ENCODE measurements at places on chromosomes 7 and 10.

DNA sequence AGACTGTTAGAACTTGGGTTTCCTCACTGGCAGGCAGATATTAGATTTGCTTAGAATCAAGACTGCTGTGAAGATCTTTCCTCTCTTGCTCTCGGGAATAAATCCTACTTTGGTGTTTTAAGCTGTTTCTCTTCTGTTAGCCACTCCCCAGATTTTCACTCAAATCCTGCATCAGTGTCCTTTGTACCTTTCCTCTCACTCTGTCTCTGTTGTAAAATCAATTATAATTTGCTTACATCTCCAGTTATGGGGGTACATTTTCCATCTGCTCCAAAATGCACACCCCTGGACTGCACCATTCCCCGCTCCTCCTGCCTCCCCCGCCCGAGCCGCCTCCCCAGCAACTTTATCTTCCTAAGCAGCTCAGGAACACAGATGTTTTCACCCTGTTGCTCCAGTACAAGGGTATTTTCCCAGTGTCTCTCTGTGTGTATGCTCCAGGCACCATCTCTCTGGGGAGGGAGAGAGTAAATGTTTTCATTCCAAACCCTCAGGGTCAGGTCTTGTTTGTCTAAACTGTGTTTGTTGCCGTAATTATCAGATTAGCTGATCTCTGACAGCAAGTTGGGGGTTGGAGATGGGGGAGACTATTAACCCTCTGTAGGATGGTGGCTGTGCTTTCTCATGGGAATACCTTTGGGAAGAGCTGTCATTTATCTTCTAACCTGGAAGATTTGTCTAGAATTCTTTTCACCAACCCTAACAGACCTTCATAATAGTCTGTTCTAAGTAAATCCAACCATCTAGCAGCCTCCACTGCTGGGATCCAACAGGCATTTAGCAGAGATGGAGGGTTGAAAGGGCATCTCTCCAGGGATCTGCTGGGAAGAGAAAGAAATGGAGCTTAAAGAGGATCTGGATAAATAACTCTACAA is 20.4 kb upstream of the GOT1 start:
- no peak for DNase-seq

- DNase-seq: no peak
Measured at GRCh38 chr10:34962866-34963265, 127.3 kb downstream of the CUL2 start.

GRCh38 chr10:88149906-88150305 is 286.5 kb downstream of the PTEN start:
- DNase-seq: no peak

DNA sequence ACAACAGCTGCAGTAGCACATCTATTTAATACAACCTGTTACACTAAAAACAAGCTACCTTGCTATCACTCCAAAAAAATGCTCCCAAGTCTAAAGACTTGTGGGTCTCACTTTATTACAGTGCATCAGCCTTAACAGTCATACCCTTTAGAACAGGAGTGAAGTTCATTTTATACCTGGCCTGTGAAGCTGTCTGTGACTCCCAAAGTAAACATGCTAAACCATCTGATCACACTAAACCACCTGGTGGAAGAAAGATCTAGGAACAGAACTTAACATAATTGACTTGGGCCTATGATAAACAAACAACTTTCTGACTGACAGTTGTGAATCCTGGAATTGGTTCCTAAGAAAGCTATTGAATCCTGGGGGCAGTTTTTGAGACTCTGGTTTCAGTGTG is 80.9 kb upstream of the ATP6V0A4 start:
- no peak for DNase-seq

- no peak for DNase-seq
Measured at GRCh38 chr7:101677797-101678479, 48.8 kb upstream of the MYL10 start.

DNA sequence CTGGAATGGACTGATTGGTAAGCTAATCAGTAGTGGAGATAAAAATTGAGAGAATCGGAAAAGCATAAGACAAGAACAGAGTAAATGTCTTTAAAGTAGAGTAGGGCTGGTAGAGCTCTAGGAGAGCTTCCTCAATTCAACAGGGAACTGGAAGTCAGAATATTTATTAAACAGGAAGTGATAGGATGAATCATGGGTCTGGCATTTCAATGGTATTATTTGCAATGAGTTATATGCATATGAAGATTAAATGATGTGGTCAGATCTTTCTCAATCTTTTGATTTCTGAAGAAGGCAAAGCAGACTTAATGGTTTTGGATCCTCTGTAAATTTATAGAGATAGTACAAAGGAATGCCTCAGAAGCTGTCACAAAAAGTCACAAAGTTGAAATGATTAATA is 349.0 kb downstream of the HPSE2 start:
- DNase-seq: no peak

GRCh38 chr10:58531084-58531695 is 18.5 kb downstream of the BICC1 start:
- DNase-seq: peak; percentile 21

- DNase-seq: no peak
Measured at GRCh38 chr7:132065989-132066603, 509.7 kb upstream of the PODXL start.

- no peak for DNase-seq
Measured at GRCh38 chr10:2913474-2913873, 153.9 kb upstream of the PFKP start.

GRCh38 chr10:86224354-86225102 is 142.1 kb downstream of the GRID1 start:
- no peak for DNase-seq

DNA sequence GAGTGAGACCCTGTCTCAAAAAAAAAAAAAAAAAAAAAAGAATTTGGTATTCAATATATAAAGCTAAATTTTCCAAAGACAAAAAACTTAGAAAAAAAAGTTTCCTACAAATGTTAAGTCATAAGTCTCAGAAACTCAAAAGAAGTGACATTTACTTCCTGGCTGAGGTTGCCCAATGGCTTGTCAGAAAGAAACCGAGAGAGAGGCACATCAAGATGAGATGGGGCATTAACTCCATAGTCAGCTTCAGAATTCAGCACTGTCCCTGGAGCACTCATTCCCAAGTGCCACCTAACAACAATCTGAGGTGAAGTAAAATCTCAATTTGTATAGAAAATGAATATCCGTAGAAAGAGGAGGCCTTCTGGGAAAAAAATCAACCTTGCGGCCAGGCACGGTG is 6.8 kb upstream of the SPOCK2 start:
- DNase-seq: no peak

- no peak for DNase-seq
Measured at GRCh38 chr7:17593819-17594419, 295.5 kb downstream of the AHR start.

- peak; percentile 85 for DNase-seq
Measured at GRCh38 chr10:24642921-24643678, 80.6 kb downstream of the ARHGAP21 start.

DNA sequence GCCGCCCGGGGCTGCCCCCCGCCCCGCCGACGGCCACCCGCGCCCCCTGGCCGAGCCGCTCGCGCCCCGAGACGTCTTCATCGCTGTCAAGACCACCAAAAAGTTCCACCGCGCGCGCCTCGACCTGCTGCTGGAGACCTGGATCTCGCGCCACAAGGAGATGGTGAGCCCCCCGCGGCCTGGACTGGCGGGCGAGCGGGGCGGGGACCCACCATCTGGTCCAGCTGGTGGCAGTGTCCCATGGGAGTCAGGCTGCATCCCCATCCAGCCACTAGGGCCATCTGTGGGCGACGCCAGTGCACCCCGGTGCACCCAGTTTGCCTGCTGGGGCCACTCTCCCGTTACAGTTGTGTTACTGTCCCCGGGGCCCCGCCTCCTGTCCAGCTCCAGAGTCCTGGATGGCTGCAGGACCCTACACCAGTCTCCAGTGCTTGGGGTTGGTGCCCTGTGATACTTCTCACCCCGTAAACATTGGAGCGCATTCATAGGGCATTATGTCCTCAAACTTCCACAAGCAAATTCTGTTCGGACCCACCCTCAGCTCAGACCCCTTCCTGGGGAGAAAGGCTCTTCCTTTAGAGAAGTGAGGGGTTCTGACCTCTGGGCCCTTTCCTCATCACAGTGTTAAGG is 672 bp downstream of the LFNG start:
- no peak for DNase-seq

- DNase-seq: no peak
Measured at GRCh38 chr10:48357631-48358030, 51.2 kb downstream of the MAPK8 start.

- no peak for DNase-seq
Measured at GRCh38 chr7:46173476-46174195, 252.6 kb upstream of the IGFBP3 start.

DNA sequence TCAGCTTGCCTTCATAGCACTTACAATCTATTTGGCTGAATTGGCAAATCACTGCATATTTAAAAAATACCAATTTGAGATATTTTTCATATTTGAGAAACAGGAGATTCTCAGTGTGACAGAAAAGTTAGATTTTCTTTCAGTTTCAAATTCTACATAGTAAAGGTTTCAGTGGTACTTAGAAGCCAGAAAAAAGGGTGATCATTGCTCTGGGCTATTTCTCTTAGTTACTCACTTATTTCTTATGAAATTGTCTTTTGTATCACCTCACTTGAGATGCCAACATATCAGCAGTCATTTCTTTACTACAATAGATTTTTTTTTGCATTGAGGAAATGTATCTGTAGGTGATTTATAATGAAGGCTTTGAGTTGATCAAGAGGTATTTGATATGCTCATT is 478.2 kb downstream of the GATA3 start:
- DNase-seq: no peak

DNA sequence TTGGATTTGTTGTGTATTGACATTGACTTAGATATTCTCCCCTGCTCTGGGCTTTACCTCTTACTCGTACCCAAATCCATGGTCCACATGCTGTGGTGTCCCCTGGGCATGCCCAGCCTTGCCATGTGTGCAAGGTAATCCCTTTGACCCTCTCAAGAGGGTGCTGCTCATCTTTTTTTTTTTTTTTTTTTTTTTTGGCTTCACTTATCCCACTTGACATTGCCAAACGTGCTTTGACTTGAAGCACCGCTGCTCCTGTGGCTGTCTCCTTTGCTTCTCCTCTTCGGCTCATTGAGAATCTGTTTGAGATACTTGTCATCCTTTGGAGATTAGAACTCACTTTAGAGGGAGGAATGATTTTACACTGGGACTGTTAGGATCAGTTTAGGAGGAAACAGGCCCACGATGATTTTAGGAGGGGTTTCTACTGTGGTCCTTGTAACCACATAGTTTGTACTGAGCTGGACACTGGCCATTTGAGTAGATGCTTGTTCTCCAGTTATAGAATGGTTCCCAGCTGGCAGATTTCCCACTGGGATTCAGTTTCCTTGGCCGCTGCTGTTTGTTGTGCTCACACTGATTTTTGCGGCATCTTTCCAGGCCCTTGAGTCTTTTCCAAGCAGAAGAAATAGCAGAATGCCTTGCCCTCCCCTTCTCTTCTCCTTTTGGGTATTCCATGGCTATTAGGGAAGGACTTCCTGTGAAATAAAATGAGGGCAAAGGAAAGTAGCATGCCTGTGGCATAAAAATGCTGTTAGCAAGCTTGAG is 184.8 kb downstream of the AUTS2 start:
- peak; percentile 80 for DNase-seq

DNA sequence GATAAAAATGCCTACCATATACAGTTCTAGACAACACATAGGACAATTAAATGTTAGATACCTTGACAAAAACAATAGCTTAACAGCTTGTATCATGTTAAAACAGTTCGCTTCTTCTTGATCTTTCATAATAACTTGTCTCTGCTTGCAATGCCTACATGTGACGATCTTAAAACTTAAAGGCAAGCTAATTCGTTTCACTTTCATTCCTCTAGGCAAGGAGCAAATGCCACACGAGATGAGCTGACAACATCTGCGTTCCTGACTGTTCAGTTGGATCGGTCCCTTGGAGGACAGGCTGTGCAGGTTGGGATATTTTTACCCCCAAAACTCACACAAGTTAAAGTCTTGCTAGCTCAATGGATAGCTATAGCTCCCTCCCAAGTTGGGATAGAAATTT is 51.6 kb upstream of the ARL4A start:
- no peak for DNase-seq

DNA sequence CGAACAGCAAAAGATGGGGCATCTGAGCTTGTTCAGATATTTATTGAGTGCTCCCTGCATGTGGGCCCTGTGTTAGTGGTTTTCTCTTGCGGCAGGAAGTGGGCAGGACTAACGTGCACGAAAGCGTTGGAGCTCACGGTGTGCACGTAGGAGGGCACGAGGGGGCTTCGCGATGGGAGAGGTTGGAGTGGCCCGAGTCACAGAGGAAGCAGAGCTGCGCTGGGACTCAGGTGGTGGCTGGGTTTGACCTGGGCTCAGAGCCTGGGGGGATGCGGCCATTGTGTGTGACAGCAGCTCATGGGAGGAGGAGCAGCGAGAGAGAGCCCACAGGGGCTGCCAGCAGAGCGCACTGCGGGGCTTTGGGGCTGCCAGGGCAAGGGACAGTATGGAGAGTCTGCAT is 7.7 kb downstream of the ZSCAN25 start:
- no peak for DNase-seq

DNA sequence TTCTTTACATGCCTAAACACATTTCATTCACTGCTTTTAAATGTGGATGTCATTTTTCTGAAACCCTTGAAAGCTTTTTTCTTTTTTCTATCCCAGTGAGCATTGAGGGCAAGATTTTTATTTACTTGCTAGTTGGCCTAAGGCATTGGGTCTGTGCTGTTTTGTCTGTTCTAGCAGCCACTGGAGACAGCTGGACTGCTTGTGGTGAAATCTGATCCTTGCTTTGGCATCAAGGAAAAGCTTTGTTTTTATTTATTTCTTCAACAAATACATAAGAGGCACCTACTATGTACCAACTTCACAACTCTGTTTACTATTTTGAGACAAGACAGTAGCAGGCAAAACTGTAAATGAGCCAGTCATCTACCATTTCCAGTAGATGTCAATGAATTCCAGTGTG is 28.4 kb upstream of the PDLIM1 start:
- DNase-seq: no peak

- DNase-seq: no peak
Measured at GRCh38 chr10:60975716-60976115, 31.7 kb upstream of the RHOBTB1 start.

DNA sequence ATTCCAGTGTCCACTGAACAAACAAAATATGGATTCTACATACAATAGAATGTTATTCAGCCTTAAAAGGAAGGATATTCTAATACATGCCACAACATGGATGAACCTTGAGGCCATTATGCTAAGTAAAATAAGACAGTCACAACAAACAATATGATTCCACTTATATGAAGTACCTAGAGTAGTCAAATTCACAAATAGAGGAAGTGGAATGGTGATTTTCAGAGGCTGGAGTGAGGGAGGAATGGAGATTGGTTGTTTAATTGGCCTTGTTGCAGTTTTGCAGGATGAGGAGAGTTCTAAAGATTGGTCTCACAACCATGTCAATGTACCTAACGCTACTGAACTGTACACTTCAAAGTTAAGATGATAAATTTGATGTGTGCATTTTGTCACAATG is 119.6 kb downstream of the CHN2 start:
- peak; percentile 18 for DNase-seq

GRCh38 chr7:45198986-45199385 is 41.4 kb downstream of the RAMP3 start:
- no peak for DNase-seq

GRCh38 chr10:86295791-86296190 is 70.8 kb downstream of the GRID1 start:
- DNase-seq: no peak

Measured in cerebellar cortex (tissue), 1 donor.